Activated CD4-positive, alpha-beta T cell treated with anti-CD3 and anti-CD28 coated beads, Interleukin-2, amount 10 ng/mL, durations not matched to agents 7 days and 5 days (primary cell): ENCODE measurements at places on chromosomes 16 and 17.

DNA sequence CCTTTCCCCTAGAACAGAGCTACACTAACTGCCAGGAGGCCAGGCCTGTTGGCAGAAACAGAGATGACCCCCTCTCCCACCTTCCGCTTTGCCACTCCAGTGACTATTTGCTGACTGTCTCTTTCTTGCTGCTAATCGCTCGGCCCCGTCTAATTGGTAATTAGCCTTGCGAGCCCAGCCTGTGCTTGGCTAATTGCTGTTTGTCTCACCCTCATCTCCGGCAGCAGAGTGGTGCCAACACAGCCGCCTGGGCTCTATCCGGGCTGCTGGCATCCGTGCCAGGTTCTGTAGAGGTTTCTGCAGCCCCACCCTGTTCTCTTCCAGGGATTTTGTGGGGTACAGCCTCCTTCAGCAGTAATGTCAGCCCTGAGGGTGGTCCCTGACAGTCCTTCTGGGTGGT lies 27.4 kb upstream of the PHB1 start:
- no peak overlapping the region for H3K27ac ChIP-seq
- no peaks in the 10 kb centered on the region for H3K4me1 ChIP-seq
- H3K27me3 ChIP-seq, result peaks cover 20% of the 10 kb centered on the region
- H3K4me3 ChIP-seq, result no peak overlapping the region

DNA sequence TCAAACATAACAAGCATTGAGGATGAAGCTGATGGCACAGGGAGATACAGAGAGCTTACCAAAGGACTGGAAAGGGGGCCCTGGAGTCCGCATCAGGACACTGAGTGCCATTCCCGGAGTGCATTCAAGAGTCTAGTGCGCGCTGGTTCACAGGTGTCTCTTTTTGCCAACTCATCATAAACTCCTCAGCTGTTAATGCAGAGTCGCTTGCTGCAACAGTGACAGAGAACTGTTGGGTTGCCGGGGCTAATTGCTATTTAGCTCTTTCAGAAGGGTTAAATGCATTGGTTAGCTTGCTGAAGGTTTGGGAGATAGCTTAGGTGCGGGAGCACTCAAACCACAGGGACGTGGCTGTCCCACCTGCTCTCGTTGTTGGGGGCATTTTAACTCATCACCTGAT lies 1091.6 kb upstream of the EEF2KMT start:
- H3K4me3 ChIP-seq, result no peak overlapping the region
- H3K27ac ChIP-seq, result no peak overlapping the region
- H3K27me3 ChIP-seq, result no peaks in the 10 kb centered on the region

- no peak overlapping the region for H3K4me3 ChIP-seq
- H3K27me3 ChIP-seq, result no peaks in the 10 kb centered on the region
- peaks cover 47% of the 10 kb centered on the region for H3K36me3 ChIP-seq
- H3K27ac ChIP-seq, result no peak overlapping the region
- H3K4me1 ChIP-seq, result peaks cover 51% of the 10 kb centered on the region
- no peak for DNase-seq
Measured at GRCh38 chr17:39683295-39683939, 4.4 kb downstream of the PGAP3 start.

GRCh38 chr16:11138022-11138768 lies 117.8 kb downstream of the SOCS1 start:
- H3K27ac ChIP-seq, result no peak overlapping the region
- no peaks in the 10 kb centered on the region for H3K27me3 ChIP-seq
- no peak for DNase-seq
- peaks cover 47% of the 10 kb centered on the region for H3K36me3 ChIP-seq

GRCh38 chr17:56604691-56605290 lies 11.3 kb downstream of the NOG start:
- no peak overlapping the region for H3K4me3 ChIP-seq
- no peaks in the 10 kb centered on the region for H3K27me3 ChIP-seq
- DNase-seq, result no peak
- no peaks in the 10 kb centered on the region for H3K36me3 ChIP-seq
- peaks cover 31% of the 10 kb centered on the region for H3K4me1 ChIP-seq
- H3K27ac ChIP-seq, result no peak overlapping the region

DNA sequence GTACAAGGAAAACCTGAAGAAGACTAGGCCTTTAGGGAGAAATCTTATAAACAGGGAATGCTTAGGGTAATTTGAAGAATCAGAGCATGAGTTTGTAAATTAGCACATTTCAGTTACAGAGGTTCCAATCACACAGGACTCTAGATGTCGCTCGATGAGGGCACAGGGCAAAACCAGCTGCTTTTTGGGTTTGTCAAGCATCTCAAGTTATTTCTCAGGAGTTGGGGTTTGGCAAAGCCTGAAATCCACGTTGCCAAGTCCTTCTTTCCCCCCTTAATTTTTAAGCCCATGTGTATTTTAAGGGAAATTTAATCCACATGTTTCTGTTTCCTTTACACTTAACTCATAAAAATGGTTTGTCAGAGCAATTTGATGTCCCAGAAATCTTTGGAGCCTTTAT lies 146.9 kb downstream of the ANKFN1 start:
- H3K36me3 ChIP-seq, result no peaks in the 10 kb centered on the region
- H3K27ac ChIP-seq, result no peak overlapping the region
- H3K4me1 ChIP-seq, result peaks cover 18% of the 10 kb centered on the region
- H3K27me3 ChIP-seq, result peaks cover 2% of the 10 kb centered on the region

GRCh38 chr17:8924595-8924994 lies 40.9 kb downstream of the PIK3R5 start:
- no peak overlapping the region for H3K4me3 ChIP-seq
- DNase-seq, result no peak
- peaks cover 16% of the 10 kb centered on the region for H3K4me1 ChIP-seq
- no peak overlapping the region for H3K27ac ChIP-seq

- no peaks in the 10 kb centered on the region for H3K36me3 ChIP-seq
- peaks cover 19% of the 10 kb centered on the region for H3K4me1 ChIP-seq
- no peak for DNase-seq
Measured at GRCh38 chr16:69522041-69522578, 43.7 kb upstream of the NFAT5 start.

GRCh38 chr17:74465378-74466110 lies 890 bp upstream of the CD300A start:
- H3K27me3 ChIP-seq, result peaks cover 11% of the 10 kb centered on the region
- H3K4me1 ChIP-seq, result peaks cover 24% of the 10 kb centered on the region
- no peak overlapping the region for H3K4me3 ChIP-seq
- no peak overlapping the region for H3K27ac ChIP-seq
- no peaks in the 10 kb centered on the region for H3K36me3 ChIP-seq
